Activated effector memory CD4-positive, alpha-beta T cell treated with anti-CD3 and anti-CD28 coated beads, Interleukin-2, amount 50 U/mL, for 16 hours (primary cell): ENCODE measurements at places on chromosomes 2 and 18.

DNA sequence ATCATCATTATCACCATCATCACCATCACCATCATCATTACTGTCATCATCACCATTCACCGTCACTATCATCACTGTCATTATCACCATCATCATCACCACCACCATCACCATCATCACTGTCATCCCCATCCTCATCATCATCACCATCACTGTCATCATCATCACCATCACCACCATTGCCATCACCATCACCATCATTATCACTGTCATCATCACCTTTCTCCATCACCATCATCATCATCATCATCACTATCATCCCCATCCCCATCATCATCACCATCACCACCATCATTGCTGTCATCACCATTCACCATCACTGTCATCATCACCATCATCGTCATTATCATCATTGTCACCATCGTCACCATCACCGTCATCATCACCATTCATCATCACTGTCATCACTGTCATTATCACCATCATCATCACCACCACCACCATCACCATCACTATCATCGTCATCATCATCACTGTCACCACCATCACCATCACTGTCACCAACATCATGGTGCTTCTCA is 9.8 kb downstream of the HPCAL1 start:
- DNase-seq: no peak

DNA sequence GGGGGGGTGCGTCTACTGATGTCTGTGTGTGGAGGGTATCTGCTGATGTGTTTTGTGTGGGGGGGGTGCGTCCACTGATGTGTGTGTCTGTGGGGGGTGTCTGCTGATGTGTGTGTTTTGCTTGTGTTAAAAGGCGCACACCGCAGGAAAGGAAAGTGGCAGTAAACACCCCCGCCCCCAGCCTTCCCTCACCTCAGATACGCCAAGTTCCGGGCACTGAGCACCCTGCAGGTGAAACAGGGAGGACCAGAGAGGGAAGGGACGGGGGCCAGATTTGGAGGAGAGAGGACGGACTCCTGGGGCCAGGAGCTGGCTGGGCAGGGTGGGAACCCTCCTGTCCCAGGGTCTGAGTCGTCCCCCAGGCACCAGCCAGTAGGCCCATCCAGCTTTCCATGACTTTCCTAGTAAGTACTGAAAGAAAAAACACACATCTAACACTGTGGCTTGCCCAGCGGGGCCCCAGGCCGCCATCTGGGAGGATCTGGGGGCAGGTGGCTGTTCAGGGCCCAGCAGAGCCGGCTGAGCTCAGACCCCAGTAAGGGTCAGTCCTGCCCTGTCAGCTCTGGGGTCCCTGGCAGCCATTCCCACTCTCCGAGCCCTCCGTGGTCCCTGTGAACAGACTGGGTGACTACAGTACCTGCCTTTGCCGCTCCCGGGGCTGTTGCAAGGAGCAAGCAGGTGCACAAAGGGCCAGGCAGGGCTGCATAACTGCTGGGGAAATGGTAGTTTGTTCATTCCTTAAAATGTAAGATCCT is 126.9 kb downstream of the NFATC1 start:
- DNase-seq: peak; percentile 83

- peak; percentile 82 for DNase-seq
These were observed 6.0 kb upstream of the ALLC start for GRCh38 chr2:3651691-3652648.

DNA sequence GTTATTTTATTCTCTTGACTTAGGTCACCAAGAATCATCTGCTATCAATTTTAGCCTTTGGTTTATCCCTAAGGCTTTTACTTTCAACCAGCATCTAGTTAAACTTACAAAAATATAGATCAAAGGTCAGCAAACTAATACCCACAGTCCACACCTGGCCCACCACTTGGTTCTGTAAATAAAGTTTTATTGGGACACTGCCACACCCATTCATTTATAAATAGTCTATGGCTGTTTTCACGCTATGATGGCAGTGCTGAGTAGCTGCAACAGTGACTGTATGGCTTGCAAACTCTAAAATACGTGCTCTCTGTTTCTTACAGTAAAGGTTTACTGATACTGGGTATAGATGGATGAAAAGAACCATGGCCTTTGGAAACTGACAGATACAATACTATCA is 107.0 kb downstream of the MEP1B start:
- DNase-seq: no peak

DNA sequence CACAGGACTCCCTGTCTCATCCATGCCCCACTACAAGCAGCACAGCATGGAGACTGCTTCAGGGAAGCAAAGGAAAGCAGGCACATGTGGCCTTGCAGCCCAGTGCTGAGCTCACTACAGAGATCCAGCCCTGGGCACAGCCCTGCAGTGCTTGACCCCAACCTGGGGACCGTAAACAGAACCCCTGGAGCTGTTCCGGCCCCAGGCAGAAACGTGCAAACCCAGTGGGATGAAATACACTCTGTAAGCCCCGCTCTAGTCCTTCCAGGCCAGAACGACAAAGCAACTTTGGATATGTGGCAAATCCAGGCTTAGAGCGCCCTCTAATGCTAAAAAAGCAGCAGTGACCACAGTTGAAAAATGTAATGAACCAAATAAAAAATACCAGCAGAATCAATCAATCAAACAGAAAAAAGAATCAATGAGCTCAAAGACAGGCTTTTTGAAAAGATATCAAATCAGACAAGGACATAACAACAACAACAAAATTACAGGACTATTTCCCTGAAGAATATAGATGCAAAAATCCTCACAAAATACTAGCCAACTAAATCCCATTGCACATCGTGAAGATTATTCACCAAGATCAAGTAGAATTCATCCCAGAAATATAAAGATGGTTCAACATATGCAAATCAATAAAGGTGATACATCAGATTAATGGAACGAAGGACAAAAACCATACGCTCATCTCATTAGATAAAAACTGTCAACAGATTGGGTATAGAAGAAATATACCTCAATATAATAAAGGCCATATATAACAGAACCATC is 45.6 kb downstream of the ZNF519 start:
- no peak for DNase-seq

- DNase-seq: peak; percentile 37
These were observed 7.4 kb downstream of the HDAC4 start for GRCh38 chr2:239393388-239393940.
